ENCODE measurements at places on chromosomes 7 and 10.

- H3K4me1 ChIP-seq, result no peaks in the 10 kb centered on the region
- H3K27ac ChIP-seq, result no peak overlapping the region
- peaks cover 31% of the 10 kb centered on the region for H3K36me3 ChIP-seq
- DNase-seq, result no peak
Observed at GRCh38 chr7:104135760-104136558, 71.9 kb downstream of the ORC5 start.

- DNase-seq, result no peak
- H3K27me3 ChIP-seq, result no peaks in the 10 kb centered on the region
- H3K4me1 ChIP-seq, result no peaks in the 10 kb centered on the region
- H3K36me3 ChIP-seq, result no peaks in the 10 kb centered on the region
- H3K27ac ChIP-seq, result no peak overlapping the region
Observed at GRCh38 chr10:99854860-99855259, 72.4 kb downstream of the ABCC2 start.

GRCh38 chr7:27842094-27842692, 102.2 kb downstream of the TAX1BP1 start:
- H3K4me1 ChIP-seq, result peaks cover 9% of the 10 kb centered on the region
- H3K4me3 ChIP-seq, result peak overlapping the region; percentile 32
- no peak for DNase-seq
- H3K27ac ChIP-seq, result no peak overlapping the region

DNA sequence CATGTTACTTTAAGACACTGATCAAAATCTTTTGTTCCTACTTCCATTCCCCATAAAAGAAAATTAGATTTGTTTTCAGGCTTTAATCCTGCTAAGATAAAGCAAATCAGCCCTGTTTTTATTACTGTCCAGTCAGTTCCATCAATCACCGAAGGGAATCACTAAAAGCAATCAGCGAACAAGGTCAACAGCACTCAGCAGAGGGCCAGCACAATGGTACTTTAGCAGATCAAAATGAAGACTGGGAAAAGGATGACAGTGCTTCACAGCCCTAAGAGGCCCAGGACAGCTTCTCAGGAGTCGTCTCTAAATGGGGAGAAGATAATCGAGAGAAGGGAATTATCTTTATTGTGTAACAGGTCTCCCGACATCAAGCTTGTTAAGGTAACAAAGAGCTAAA, 32.7 kb downstream of the SEM1 start:
- H3K27ac ChIP-seq, result no peak overlapping the region
- DNase-seq, result no peak
- H3K36me3 ChIP-seq, result peaks cover 14% of the 10 kb centered on the region
- no peaks in the 10 kb centered on the region for H3K4me1 ChIP-seq

- no peak for DNase-seq
- no peak overlapping the region for H3K27ac ChIP-seq
- no peaks in the 10 kb centered on the region for H3K27me3 ChIP-seq
- no peak overlapping the region for H3K4me3 ChIP-seq
- H3K4me1 ChIP-seq, result no peaks in the 10 kb centered on the region
Observed at GRCh38 chr7:98085674-98086073, 21.0 kb upstream of the LMTK2 start.
